ENCODE measurements at places on chromosomes 2 and 18.
A peak's percentile ranks its signal among the peaks of the same experiment; 100 is the strongest.

DNA sequence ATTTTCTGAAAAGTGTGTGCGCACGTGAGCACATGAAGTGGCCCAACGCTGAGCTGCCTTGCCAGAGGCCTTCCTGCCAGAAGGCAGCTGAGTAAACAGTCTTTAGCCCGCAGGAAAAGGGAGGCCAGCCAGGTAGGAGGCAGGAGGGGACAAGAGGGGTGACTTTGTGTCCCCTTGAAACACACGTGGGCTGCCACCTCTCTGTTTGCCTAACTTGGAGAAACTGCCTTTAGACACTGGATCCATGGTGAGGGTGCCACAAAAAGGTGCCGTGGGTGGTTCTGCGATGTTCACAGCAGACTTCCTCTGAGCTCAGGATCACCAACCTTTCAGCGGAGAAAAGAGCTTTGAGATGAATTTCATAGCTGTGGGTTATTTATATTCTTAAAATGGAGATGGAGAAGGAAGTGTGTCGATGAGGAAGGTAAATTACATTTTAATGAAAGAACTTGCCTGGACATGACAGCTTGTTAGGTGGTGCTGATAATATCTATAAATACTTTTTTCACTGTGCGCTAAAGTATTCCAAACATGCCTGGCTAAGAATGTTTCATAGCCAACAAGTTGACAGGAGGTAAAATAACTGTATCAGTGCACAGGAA is 36.6 kb upstream of the ASB1 start:
- DNase-seq: no peak

DNA sequence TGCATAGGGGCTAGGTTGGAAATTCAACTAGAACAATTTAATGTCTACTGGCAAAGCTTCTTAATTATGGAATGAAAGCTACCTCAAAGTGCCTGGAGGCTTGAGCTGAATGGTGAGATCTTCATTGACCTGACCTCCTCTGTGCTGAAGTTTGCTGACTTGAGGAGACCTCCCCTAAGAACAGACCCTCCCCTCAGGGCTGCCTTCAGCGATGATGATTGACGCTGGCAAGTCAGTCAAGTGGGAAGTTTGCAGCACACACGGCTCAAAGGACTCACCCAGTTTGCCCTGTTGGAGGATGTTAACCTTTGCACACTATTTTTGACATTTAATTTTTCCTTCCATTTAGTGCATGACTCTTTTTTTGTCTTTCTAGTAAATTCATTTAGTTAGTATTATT is 17.2 kb upstream of the POLE4 start:
- DNase-seq: no peak

DNA sequence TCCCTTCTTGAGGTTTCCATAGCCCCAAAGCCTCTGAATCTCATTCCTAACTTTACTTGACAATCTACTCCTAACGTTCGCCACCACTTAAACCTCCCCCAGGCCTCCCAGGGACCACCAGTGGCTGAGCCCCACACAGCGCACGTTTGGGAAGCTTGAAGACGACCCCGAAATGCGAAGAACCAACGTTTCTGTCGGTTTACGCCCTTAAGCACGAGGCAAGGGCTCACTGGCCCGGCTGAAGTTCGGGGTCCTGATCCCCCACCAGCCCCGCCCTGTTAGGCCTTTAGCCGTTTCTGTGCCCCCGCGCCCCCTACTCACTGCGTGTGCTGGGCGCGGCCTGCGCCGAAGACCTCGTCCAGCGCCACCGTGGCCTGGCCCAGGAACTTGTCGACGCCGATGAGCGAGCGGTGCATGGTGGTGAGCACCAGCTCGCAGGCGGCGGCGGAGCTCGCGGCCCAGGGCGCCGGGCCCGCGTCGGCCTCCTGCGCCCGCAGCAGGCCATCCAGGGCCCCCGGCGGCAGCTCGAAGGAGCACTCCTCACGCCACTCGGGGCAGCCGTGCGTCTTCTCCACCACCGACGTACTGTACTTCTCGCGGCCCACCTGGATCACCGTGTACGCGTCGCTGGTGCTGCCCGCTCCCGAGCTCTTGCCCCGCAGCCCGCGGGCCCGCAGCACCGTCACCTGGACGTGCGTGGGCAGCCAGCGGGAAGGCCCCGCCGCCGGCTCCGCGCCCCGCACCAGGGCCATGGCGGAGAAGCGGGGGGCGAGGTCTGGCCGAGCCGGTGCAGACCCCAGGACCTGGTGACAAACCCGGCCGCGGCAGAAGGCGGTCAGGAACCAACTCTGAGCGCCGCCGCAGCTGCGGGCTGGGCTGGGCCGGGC is 479 bp downstream of the RAB11FIP5 start:
- DNase-seq: peak; percentile 49

DNA sequence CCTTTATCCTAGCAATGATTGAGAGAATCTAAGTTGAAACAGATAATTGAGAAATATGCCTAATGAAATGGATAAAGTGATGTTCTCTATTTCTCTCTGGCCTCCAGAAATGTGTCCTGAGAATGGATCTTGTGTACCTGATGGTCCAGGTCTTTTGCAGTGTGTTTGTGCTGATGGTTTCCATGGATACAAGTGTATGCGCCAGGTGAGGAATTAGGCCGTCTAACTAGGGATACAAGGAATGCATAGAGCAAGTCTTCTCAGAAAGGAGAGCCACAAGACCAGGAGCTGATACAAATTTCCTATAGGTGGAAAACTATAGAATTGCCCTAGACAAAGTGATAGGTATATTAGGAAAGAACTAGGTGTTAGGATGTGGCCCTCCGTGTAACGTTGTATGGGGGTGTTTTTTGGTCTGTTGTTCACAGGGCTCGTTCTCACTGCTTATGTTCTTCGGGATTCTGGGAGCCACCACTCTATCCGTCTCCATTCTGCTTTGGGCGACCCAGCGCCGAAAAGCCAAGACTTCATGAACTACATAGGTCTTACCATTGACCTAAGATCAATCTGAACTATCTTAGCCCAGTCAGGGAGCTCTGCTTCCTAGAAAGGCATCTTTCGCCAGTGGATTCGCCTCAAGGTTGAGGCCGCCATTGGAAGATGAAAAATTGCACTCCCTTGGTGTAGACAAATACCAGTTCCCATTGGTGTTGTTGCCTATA is 592 bp upstream of the CAD start:
- no peak for DNase-seq

DNA sequence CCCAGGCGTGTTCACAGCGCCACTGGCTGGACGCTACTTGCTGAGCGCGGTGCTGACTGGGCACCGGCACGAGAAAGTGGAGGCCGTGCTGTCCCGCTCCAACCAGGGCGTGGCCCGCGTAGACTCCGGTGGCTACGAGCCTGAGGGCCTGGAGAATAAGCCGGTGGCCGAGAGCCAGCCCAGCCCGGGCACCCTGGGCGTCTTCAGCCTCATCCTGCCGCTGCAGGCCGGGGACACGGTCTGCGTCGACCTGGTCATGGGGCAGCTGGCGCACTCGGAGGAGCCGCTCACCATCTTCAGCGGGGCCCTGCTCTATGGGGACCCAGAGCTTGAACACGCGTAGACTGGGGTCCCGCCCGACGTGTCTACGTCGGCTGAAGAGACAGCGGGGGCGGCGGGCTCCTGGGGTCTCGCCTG is 891 bp upstream of the KHK start:
- DNase-seq: peak; percentile 81

DNA sequence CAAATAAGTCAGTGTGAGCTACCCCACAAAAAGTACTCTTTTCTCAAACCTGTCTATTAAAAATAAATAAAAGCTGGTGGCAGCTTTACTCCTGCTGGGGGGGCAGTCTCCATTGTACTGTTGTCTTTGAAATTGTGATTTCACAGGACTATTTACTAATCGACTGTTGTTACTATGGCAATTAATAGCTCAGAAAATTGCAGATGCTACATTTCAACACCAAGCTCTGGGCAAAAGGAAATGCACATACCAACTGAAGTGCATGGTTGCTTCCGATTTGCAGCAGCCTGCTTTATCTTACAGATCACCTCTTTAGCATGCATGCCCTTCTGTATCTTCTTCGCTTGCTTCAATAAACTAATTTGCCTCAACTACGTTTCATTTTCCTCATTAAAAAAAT is 117.6 kb upstream of the DAPL1 start:
- no peak for DNase-seq

DNA sequence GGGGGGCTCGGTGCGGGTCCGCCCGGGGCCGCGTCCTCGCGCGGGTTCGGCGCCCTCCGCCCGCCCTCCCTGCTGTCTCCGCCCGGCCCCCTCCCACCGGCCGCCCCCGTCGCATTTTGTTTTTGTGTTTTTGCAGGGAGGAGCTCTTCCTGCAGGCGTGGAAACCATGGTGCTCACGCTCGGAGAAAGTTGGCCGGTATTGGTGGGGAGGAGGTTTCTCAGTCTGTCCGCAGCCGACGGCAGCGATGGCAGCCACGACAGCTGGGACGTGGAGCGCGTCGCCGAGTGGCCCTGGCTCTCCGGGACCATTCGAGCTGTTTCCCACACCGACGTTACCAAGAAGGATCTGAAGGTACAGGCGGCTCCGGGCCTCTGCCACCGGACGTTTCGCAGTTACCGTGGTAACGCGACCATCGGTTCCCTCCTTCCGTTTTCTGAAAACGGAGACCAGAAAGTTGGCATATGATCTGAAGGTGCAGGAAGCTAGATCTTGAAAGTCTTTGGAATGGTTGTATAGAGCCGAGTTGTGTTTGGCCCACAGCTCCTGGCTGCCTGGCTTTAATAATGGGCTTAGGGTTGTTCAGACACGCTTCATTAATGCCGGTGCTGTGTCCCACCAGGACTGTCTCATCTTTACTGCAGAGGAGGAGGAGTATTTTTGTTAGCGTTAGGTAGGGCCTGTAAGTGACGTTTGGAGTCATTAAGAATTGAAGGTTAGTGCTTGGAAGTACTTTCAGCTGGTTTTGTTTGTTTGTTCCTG is 891 bp downstream of the KDM3A start:
- DNase-seq: peak; percentile 58

DNA sequence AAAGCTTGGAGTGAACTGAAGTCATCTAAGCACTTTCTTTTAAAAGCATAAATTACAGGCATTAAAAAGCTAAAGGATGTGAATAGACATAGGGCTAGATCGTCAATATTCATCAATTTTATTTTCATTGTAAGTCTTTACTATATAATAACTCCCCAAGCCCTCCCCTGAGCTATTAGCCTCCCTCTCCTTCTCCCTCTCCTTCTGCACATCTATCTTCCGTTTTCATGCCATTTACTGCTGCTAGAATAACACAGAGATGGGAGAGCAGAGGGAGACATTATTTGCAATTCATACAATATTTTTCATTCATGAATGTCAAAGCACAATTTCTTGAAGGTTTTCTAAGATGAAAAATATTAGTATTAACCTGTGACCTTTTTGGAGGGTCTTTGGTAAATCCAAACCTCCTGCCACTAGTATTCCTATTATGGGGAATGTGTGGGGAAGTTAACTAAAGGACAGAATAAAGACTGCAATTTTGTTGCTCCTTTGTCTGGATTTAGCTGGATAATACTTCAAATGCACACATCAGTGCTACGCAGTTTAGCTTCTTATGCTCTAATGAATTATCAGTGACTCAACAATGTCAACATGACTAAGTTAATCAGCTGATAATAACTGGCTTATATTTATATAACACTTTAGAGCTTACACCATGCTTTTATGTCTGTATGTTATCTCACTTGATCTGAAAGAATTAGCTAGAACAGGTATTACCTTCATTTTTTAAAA is 28.2 kb upstream of the MFF start:
- DNase-seq: no peak

GRCh38 chr18:75106746-75107145 is 102.2 kb downstream of the PTGR3 start:
- no peak for DNase-seq

GRCh38 chr2:172427990-172428831 is 825 bp downstream of the ITGA6 start:
- peak; percentile 65 for DNase-seq

- DNase-seq: no peak
These were observed 19.2 kb downstream of the ITGA6 start for GRCh38 chr2:172446474-172447063.

- no peak for DNase-seq
These were observed 115.5 kb upstream of the ITGA6 start for GRCh38 chr2:172311921-172312345.

- no peak for DNase-seq
These were observed 74.0 kb downstream of the COL3A1 start for GRCh38 chr2:189048189-189048588.

DNA sequence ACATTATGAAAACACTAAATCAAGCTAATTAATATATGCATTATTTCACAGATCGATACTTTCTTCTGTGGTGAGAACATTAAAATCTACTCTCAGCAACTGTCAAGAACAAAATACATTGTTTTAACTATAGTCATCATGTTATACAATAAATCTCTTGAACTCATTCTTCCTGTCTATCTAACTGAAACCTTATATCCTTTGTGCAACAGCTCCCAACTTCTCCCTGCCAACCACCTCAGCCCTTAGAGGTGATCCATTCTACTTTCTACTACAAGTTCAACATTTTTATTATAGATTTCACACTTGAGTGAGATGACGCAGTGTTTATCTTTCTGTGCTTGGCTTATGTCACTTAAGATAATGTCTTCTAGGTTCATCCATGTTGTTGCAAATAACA is 535.2 kb upstream of the CRIM1 start:
- no peak for DNase-seq

DNA sequence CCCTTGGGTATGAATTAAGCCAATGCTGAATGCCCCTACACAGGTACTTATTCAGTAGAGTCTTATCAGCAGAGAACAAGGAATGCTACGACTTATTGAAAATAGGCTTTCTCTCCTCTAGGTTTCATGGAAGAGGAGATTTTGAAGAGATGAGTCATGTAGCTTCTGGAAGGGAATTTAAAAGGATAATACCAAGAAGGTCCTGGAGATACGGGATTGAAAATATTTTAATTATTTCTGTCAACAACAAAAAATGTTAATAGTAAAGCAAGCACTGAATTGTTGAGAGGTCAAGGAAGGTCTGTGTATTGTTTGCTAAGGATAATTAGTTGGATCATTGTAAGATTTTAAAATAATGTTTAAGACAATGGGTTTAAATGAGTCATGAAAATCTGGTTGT is 293.0 kb upstream of the SPHKAP start:
- DNase-seq: no peak

DNA sequence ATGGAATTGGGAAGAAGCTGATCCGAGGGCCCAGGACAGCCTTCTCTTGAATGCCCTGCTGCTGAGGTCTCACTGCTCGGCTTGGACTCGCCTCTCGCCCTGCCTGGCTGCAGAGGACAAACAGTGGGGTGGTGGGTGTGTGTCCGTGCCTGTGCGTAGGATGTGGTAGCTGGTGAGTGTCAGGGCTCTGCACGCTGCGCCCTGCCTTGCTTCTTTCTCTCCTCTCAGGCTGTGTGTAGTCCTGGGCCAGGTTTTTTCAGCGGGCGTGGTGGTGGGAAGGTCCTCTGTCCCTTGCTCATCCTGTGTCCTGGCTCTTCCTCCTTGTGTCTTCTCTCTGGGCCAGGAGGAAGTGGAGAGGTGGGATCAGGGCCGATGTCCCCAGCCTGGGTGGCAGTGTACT is 44.8 kb downstream of the RRM2 start:
- DNase-seq: no peak

DNA sequence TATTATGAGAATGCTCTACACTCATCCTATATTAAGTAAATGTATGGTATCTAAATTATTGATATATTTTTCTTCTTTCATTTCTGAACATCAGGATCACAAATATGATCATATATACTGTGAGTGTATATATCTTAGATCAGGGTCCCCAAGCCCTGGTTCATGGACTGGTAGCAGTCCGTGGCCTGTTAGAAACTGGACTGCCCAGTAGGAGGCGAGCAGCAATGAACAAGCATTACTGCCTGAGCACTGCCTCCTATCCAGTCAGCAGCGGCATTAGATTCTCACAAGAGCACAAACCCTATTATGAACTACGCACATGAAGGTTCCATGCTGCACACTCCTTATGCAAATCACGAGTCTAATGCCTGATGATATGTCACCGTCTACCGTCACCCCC is 1247.1 kb upstream of the NXPH2 start:
- DNase-seq: no peak

All from AG08396 (cell line).